K562 (cell line): ENCODE measurements at places on chromosomes 1 and 21.
A peak's percentile ranks its signal among the peaks of the same experiment; 100 is the strongest.

DNA sequence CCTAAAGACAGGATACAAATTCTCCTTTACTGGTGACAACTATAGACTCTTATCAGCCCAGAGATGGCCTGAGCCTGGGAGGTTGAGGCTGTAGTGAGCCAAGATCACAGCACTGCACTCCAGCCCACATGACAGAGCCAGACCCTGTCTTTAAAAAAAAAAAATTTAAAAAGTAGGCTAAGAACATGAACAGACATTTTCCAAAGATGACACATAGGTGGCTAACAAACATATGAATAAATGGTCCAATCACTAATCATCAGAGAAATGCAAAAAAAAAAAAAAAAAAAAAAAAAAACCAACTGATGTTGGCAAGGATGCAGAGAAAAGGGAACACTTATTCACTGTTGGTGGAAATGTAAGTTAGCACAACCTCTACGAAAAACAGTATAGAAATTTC lies 65.0 kb downstream of the TOR3A start:
- DNase-seq, result no peak

DNA sequence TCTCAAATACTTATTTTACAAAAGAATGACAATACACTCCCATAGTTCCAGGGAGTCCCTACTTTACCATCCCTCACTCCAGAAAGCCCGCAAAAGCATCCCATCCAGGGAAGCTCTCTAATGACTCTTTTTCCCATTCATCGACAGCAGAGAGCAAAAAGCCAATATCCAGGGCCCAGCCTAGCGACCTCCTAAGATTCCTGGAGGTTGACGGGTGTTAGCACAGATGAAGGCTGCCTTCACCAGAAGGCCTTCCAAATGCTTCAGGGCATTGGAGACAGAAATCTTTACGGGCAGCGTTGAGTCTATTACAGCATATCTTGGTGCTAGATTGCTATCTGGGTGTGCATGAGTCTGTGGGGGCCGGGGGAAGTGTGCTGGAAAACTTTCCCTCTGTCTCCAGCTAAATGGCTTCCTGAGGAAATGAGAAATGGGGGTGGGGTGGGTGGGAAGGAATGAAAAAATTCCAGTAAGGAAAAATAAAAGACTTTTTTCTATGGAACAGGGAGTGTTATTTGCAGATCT lies 136.6 kb downstream of the PROX1 start:
- no peak for DNase-seq

- DNase-seq, result no peak
Measured at GRCh38 chr1:7366955-7367665, 404.0 kb upstream of the VAMP3 start.

DNA sequence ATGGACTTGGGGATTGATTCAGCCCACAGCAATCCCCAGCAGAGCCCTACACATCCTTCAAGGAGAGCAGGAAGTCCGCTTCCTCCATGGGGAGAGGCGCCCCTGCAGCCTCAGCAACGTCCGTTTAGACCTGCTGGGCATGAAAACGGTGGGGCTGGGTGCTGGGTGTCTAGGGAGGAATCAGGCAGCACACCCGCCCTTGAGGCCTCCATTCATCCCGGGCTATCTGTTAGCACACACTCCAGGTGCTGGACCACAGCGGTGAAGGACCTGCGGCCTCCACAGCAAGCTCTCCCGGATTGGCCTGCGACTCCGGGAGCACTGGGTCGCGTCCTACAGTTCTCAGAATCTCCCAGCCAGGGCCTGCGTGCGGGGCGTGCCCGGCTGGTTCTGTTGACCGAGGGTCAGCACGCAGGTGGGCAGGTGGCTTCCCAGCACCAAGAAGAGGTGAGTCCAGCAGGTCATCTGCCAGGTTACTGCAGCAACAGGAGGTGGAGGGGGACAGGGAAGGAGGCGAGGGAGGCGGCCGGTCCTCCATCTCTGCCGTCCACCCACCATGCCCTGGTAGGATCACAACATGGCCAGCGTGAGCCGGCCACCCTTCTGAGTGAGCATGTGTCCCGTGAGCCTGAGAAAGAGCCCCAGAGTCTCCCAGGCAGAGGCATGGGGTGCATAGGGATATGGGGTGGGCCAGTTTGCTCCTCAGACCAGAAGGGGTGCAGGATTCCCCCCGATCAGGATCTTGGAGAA lies 96.6 kb downstream of the RIPK4 start:
- no peak for DNase-seq

DNA sequence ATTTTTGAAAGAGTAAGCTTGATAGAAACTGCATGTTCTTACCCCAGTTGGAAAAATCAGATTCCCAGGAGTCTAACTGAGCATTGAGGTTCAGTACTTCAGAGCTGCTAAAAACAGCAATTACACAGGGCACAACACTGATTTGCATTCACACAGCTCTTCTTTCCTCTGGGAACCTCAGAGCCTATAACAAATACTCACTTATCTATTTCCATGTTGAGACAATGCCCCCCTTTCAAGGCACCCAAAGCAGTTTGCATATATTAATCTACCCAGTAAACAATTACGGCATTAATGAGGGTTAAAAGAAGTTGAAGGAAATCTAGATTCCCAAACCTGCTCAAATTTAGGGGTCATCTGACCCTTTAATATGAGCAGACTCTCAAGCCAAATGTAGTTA lies 126.9 kb upstream of the SLC35F3 start:
- DNase-seq, result no peak

- DNase-seq, result no peak
Measured at GRCh38 chr1:17199267-17200044, 5.5 kb upstream of the PADI1 start.

- no peak for DNase-seq
Measured at GRCh38 chr1:33709174-33709782, 154.6 kb upstream of the HMGB4 start.

- peak; percentile 58 for DNase-seq
Measured at GRCh38 chr1:150622303-150622975, 7.0 kb downstream of the ENSA start.

DNA sequence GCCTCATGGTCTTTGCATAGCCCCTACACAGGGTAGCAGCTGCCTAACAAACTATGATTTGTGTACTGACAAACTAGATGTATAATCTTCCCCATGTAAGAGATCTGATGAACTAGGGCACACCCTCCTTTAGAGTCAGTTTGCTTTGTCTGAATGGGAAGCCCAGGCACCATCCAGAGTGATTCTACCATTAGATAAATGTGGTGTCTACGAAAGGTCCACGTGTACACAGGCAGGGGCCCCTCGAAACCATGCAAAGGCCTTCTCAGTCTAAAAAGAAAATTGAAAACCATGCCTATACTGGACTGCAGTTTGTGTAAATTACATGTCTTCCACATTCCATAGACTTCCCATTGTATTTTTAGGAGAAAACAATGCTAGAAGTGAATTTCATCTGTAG lies 18.7 kb downstream of the HHIPL2 start:
- no peak for DNase-seq

DNA sequence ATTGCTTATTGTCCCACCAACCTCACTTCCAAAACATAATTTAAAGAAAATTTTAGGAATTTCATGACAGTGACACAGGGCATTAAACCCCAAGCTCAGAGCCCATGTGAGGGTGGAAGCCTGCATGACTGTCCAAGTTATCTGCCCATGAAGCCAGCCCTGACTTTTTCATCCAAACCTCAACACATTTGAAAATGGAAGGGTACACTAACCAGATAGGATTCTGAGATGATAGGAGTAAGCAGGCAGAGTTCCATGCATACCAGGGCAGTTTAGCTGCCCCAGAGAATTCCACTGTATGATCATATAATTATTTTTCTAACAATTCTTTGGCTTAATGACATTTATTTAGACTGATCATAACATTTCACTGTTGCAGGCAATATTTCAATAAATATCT lies 986.0 kb downstream of the TTLL7 start:
- no peak for DNase-seq

GRCh38 chr1:97780884-97781283 lies 139.9 kb downstream of the DPYD start:
- DNase-seq, result no peak

DNA sequence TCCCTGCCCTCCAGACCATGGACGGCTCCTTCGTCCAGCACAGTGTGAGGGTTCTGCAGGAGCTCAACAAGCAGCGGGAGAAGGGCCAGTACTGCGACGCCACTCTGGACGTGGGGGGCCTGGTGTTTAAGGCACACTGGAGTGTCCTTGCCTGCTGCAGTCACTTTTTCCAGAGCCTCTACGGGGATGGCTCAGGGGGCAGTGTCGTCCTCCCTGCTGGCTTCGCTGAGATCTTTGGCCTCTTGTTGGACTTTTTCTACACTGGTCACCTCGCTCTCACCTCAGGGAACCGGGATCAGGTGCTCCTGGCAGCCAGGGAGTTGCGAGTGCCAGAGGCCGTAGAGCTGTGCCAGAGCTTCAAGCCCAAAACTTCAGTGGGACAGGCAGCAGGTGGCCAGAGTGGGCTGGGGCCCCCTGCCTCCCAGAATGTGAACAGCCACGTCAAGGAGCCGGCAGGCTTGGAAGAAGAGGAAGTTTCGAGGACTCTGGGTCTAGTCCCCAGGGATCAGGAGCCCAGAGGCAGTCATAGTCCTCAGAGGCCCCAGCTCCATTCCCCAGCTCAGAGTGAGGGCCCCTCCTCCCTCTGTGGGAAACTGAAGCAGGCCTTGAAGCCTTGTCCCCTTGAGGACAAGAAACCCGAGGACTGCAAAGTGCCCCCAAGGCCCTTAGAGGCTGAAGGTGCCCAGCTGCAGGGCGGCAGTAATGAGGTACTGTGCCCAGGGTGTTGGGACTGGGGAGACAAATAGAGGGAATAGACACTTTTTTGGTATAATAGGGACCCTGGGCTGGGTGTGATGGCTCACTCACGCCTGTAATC lies 1.0 kb downstream of the ZBTB48 start:
- DNase-seq, result peak; percentile 58

GRCh38 chr1:193588311-193589082 lies 402.1 kb upstream of the B3GALT2 start:
- no peak for DNase-seq

- no peak for DNase-seq
Measured at GRCh38 chr1:225697428-225697827, 44.5 kb upstream of the ENAH start.

DNA sequence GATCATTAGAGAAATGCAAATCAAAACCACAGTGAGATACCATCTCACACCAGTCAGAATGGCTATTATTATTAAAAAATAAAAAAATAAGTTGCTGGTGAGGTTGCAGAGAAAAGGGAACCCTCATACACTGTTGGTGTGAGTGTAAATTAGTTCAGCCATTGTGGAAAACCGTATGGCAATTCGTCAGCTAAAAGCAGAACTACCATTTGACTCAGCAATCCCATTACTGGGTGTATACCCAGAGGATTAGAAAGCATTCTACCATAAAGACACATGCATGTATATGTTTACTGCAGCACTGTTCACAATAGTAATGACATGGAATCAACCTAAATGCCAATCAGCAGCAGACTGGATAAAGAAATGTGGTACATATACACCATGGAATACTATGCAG lies 42.2 kb downstream of the GIPC2 start:
- no peak for DNase-seq

DNA sequence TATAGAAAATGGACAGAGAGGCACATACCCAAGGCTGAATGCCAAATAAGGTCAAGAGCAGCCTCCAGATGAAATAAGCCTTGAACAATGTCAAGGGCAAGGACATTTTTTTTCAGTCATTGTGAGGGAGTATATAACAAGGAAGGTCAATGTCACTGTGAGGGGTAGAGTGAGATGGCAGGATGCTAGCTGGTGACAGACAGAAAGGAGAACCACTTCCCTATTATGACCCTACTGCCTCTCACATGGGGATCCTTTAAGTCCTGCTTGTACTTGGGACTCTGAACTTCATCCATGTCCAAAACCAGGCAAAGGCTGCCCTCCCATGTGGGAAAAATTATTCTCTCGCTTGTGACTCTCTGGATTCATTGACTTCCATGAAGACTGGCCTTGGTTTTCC lies 119.5 kb upstream of the COA6 start:
- DNase-seq, result no peak

GRCh38 chr1:180080439-180080838 lies 74.2 kb upstream of the QSOX1 start:
- no peak for DNase-seq

DNA sequence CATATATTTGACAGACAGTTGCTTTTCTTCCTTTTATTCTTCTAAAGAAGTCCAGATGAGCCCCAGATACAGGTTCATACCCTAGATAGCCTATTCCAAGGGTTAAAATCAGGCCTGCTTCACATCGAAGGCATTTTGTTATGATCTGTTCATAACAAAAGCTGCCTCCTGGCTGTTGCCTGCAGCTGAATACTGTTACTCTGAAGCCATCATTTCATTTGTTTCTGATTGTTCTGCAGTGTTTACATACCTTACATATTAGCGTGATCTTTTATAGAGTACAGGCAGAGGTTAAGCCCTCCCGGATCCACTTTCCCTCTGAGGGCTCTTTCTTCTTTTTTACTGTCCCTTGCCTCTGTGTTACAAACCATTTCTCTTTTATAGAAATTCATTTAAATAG lies 219.0 kb upstream of the HOOK1 start:
- no peak for DNase-seq
